GM03348 (cell line): ENCODE measurements at places on chromosomes 1 and 21.

DNA sequence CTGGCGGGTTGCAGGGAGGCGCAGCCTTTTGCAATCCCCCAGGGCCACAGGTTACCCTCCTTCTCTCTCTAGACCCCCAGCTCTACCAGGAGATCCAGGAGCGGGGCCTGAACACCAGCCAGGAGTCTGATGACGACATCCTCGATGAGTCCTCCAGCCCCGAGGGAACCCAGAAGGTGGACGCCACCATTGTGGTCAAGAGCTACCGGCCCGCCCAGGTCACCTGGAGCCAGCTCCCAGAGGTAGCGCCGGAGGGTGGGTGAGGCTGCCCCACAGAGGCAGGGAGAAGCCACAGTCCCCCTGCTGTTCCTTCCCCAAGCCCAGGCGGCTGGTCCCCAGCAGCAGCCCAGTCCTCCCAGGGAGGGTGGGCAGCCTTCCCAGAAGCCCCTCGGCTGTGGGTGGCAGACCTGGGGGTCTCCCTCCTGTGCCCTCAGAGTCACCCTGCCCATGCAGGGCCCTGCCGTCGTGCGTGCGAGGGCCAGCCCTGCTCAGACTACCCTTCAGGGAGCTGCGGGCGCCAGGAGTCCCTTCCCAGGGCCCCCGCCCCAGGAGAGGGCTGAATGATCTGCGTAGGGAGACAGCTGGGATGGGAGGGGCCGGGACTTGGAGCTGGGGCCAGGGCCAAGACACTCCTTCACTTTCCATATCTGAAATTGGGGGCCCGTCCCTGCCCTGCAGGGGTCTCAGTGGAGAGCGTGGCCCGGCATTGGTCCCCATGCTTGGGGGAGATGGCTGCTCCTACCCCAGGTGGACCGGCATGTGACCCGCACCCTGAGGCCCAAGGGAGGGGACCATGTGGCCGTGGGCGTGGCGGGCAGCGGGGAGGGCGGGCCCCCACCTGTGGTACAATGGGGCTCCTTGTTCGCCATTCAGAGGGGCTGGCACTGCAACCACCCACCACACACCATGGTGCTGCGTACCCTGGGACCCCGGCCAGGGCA lies 12.9 kb downstream of the ARHGEF16 start:
- DNase-seq = no peak

GRCh38 chr1:22747021-22747734 lies 36.5 kb downstream of the EPHB2 start:
- DNase-seq = peak; percentile 36

DNA sequence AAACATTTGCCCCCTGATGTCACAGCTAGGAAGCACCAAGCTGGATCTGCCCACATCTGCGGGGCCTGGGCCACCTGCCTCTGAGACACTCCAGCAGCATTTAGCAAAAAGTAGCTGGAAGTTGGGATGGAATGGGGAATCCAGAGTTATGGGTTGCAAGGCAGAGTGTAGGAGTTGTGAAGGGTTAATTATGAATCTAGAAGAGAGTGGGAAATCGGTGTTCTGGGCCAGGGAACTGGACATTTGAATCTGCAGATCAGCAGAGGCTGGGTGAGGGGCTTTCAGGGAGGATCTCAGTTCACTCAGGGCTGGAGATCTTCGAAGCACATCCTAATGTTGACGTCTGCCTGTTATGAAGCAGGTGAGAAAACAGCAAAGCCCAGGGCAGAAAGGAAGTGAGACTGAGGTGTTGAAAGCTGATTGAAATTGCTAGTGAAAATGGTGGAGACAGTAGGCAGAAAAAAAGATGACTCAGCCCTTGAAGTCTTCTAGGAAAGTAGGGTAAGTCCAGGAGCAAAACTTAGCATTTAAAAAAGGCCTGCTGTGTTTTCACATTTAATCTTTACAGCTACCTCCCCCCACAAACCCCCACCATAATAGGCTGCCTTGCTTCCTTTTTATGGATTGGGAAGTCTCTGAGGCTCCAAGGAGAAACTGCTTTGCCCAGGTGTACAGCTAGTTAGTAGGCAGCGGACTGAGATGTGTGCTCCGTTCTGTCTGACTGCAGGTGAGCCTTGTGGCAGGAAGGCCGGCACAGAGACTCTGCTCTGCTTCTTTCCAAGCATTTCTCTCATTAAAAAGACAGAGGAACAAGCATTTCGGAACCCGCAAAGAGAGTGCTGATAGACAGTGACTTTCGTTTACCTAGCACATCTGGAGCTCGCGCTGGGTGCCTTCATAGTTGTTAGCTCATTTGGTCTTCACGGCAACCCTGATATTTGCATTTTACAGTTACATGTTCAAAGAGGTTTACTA lies 7.2 kb downstream of the VANGL1 start:
- no peak for DNase-seq

DNA sequence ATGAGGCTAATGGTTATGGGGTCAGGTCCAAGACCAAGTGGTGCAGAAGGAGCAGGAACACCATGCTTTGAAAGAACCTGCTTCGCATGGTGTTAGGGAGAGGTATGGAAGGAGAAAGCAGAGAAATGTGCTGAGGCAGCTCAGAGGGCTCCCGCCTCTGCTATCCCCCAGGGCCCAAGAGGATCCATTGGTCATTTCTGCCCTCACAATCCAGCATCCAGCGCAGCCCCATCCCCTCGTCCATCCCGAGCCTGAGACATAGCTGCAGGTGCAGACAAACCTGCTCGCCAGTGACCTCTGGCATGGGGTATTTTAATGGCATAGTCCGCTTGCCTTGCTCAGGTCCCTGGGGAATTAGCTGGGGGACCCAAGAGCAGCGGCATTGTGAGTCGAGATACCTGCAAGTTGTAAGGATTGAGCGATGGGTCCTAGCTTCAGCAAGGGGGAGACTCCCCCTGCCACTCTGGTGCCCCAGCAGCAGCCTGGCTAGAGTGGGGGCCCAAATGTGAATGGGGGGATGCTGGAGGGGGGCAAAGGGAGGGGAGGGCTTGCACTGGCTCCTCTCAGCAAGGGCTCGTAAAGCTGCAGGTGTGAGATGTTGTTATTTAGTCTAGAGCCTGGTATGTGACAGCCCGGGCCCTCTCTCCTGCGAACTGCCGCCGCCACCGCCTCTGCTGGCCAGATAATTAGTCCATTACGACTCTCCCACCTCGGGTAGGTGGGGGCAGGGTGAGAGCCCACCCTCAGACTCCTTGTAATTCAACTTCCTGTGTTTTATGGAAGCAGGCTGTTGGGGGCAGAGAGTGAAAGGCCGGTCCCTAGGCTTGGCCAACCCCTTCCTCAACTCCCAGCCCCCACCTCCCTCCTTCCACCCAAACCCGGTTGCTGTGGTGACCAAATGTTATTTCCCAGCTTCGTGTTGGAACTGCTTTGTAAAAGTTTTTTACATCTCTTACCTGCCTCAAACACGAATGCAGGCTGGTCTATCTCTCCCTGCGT lies 118.8 kb downstream of the RNF220 start:
- DNase-seq = no peak

DNA sequence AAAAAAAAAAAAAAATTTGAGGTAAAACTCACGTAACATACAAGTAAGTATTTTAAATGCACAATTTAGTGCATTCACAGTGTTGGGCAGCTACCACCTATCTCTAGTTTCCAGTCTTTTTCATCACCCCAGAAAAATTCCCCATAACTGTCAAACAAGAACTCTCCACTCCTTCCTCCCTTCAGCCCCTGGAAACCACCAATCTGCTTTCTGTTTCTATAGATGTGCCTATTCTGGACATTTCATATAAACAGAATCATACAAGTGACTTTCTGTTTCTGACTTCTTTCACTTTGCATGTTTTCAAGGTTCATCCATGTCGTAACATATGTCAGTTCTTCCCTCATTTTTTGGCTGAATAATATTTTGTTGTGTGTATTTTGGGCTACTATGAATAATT lies 24.9 kb upstream of the ETS2 start:
- DNase-seq = no peak

DNA sequence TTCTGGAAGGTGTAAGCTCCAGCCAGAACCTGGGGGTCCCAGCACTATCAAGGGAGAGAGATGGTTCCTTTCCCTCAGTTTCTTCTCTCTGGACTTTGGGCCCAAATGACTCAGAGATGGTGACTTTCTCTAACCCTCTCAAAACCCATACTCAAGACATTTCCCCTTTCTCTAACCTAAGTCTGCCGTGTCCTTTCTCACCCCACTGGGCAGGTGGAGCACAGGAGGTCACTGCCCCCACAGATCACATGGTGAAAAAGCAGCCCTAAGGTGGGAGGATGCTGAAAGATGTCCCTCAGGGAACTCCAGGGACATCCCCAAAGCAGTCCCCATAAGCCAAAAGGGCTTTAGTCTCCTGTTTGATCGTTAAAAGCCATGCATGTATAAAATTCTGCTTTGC lies 173.7 kb downstream of the HIVEP3 start:
- no peak for DNase-seq

DNA sequence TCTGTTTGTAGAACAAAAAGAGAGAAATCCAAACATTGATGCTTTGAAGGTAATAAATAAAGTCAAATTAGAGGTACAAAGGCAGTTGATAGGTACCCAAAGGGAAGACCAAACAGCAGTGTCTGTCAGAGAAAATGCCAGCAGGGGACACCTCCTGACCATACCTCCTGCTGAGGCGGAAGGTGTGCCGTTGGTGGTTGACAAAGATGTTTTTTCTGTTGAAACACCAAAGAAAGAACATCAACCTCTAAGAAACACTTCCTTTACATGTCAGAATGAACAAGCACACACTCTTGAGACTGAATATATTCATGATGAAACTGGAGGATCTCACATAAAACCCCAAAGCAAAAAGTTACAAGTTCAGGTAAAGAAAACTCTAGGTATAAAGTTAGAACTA lies 128.3 kb downstream of the MACF1 start:
- no peak for DNase-seq

DNA sequence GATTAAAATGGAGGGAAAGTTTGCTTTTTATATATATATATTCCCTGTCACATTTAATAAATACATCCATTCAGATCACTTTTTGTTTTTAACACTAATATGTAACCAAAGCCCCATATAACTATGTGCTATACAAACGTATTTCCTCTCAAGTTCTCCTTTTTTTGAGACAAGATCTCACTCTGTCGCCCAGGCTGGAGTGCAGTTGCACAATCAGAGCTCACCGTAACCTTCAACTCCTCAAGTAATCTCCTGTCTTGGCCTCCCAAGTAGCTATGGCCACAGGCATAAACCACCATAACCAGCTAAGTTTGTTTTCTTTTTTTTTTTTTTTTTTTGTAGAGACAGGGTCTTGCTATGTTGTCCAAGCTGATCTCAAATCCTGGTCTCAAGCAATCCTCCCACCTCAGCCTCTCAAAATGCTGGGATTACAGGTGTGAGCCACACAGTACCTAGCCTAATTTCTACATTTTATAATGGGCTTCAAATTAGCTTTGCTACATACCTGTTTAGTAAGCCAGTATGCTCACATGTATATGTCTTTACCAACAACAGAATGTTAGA lies 120.0 kb downstream of the TGFBR3 start:
- no peak for DNase-seq

DNA sequence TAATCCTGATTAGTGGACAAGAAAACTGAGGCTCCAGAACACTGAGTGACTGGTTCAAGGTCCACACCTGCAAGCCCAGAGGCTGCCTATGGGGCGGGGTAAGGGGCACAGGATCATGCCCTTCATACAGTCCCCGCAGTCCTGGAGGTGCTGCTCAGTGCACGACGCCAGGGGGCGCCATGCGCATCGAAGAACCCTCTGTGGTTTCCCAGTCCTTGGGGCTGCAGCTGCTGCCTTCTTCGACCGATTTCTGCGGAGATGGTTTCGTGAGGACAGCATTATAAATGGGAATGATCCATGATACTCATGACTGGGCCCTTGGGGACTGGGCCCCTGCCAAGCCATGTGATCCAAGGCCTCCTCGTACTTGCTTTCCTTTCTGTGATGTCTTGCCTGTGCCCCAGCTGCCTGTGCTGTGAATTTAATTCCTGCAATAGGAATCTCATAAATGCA lies 37.1 kb upstream of the ARHGEF10L start:
- DNase-seq = peak; percentile 92

DNA sequence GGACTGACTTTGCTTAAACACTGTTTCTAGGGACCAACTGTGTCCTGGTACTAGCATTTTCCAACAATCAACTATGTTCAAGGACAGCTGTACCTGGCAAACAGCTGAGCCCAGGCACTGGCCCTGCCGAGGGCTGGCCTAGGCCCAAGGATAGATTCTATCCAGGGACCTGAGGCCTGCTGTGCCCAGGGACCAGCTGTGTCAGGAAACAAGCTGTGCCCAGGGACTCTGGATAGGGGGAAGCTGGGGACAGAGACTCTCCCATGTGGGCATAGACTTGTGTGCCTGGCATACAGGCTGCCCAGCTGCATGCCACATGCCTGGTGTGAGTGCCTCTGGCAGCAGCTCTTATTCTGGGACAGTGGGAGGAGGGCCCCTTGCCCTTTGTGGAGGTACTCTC lies 38.1 kb upstream of the POU3F1 start:
- no peak for DNase-seq

GRCh38 chr1:97034651-97035050 lies 313.1 kb downstream of the PTBP2 start:
- no peak for DNase-seq

DNA sequence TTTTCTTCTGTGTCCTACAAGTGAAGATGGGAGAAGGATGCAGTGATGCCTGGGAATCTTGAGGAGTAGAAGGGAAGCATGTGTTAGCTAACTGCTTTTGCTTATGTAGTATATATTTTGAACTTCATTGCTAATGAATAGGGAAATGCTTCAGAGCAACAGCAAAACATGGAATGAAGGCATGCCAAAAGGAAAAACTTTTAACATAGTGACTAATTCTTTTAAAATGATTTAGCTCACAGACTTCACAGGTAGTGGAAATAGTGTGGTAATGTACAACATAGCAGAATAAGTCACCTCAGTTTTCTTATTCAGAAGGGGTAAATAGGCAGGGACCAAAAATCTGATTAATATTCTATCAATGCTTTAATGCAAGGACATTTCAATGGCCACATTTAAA lies 95.5 kb downstream of the LYPLAL1 start:
- no peak for DNase-seq

- DNase-seq = no peak
Measured at GRCh38 chr1:149845416-149845815, 54.0 kb upstream of the BOLA1 start.

- peak; percentile 20 for DNase-seq
Measured at GRCh38 chr1:94876362-94876761, 50.5 kb downstream of the CNN3 start.

- DNase-seq = no peak
Measured at GRCh38 chr1:93531193-93531592, 83.3 kb downstream of the FNBP1L start.

- no peak for DNase-seq
Measured at GRCh38 chr21:38326429-38326828, 69.6 kb downstream of the KCNJ15 start.

DNA sequence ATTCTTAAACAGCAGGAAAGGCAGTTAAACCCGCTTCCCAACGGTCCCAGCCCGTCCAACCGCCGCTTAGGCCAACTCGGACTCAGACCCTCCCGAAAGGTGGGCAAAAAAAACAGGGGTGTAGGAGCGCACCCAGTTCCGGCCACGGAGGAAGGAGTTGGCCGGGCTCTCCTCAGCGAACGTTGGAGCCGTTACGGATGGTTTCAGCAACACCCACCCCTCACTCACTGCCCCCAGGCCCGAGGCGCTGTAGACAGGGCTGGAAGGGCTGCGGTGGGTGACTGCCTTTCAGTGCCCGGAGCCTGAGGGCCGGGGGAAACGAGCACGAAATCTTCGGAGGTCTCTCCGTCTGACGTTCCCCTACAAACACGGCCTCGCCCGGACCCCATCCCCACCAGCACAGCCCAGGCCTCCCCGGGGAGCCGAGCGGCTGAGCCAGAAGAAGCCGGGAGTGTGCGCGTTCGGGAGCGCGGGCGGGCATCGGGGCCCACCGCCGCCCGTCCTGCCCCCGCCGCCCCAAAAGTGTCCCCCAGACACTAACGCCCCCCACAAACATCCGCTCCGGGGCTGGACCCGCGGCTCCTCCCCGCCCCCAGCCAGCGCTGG lies 1.3 kb downstream of the KDM5B start:
- no peak for DNase-seq

GRCh38 chr1:165078391-165078790 lies 278.1 kb downstream of the LMX1A start:
- DNase-seq = no peak
